ENCODE measurements at places on chromosomes 4 and X. TPM values are rescaled to one million over a fixed set of nuclear protein-coding genes. Genes with fewer than 3 reads are reported as not detected.

AMBN gene
- not detected for total RNA-seq

NPNT gene
- total RNA-seq = 0.26 TPM

CHM gene
- total RNA-seq = 16.7 TPM

UGT2B11 gene
- not detected for total RNA-seq

CENPVL2 gene
- not detected for total RNA-seq

MRPS18C gene
- total RNA-seq = 109 TPM

DNA sequence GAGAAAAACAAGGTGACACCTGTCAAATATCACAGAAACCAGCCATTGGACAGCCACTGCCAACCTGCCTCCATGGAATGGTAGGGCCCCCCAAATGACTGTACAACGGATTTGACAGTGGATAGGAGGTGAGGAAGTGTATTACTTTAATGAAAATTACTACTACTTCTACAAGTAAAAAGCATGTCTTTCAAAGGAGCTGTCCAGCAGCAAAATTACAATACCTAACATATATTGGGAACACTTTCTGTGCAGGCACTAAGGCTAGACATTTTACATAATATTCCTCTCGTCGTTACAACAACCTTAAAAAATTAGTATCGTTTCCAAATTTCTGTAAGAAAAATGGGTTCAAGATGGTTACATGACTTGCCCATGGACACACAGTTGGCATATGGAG, 14.9 kb downstream of the PPP3CA start:
- no peak for DNase-seq

DNA sequence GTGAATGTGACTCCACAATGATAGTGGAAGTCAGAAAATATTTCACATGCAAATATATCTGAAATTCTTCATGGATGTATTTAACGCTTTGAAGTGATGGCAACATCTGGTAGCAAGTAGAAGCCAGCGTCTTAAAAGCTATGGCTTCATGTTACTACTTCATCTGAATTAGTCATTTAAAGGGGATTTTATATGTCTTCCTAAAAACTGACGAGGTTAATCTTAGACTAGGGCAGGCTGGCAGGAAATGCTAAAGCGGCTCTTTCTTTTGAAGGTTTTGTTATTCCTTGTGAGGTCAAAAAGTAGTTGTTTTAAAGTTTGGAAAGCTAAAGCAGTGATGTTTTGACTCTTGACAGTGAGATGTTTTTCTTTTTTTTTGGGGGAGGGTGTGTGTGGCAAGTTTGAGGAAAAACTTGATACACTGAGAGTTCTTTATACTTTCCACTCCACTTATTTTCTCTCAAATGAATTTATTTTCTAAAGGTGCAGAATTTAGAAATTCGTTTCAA, 22.6 kb downstream of the PLS3 start:
- DNase-seq = no peak

DNA sequence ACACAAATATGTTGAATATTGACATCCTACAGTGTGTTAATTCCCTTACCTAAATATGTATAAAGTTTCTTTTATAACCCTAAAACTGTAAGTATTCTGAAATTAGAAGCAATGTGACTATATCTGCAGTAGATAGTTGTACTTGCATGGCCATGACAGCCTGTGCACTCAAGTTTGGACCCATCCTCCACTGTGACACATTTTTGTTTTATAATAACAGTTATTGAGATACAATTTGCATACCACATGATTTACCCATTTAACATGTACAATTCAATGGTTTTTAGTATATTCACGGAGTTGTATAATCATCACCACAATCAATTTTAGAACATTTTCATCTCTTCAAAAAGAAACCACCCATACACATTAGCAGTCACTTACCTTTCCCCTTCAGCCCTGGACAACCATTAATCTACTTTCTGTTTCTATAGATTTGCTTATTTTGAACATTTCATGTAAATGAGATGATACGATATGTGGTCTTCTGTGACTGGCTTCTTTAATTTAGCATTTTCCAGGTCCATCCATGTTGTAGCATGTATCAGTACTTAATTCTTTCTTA, 29.6 kb downstream of the HERC3 start:
- no peak for DNase-seq

- no peak for DNase-seq
Measured at GRCh38 chr4:8472689-8473197, 32.2 kb downstream of the TRMT44 start.

DNA sequence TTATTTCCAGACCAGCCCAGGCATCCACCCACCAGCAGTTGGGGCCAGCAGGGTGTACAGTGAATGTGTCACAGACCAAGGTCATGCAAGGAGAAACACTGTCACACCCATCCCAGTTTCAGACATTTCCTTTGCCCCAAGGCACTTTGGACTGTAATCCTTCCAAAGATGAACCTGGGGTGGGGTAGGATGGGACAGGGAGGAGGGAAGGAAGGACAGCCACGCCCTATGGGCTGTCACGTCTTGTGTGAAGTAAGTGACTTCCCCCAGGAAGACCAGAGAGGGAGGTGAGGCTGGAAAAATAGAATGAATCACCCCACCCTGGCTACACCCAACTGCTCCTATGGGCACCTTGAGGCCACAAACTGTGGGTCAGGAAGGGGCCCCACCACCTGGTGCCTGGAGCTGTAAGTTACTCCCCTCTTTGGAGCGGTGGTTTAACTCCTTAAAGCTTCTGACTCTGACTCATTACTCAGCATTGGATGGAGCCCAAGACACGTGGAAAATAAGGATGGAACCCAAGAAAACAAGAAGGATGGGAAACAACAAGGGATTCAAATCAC, 349.9 kb upstream of the KLF3 start:
- DNase-seq = no peak

DNA sequence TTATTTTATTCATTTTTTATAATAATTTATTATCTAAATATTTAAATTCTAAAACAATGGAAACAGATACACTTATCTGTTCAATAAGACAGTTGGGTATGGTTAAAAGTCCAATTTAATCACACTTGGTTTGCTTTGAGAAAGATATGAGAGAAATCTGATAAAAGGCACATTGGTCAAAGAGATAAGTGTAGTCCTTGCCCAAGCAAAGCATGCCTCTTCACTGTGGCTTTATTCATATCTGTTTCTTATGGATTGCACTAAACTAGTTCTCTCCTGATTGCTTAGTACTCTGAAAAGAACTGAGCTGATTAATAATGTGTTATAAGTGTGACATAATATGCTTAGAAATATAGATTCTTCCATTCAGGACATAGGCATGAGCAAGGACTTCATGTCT, 39.8 kb downstream of the CXCL1 start:
- DNase-seq = no peak

DNA sequence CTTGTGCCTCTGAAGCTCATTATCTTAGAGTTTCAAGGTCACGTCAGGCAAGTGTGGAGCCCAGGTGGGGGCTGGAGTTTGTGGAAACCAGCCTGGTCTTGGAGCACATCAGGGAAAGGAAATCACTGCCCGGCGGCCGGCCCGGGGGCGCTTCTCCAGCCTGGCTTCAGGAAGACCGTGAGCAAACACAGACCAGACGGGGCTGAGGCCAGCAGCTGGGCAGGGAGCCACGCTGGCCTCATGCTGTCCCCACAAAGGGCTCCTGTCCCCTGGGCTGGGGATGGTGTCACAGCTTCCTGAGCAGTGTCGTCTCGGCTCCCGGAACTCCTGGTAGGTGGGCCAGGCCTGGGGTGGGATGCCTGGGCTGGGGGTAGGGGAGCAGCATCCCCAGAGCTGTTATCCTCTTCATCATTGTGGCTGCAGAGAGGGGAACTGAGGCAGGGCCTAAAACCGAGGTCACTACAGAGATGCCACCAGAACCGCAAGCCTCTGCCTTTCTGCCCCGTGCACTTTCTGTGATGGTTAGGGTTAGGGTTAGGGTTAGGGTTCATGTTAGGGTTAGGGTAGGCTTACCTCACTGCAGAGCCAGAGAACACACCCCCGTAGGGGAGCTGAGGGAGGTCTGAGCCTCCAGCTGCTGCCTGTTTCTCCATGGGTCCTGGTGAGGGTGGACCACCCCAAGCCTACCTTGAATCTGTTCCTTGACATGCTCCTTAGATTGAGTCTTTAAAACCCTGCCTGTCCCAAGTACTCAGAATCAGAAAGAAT, 77.5 kb downstream of the HTRA3 start:
- DNase-seq = no peak

- DNase-seq = no peak
Measured at GRCh38 chrX:80181079-80181478, 166.5 kb downstream of the TBX22 start.

GRCh38 chr4:132642016-132642817, 506.9 kb upstream of the PCDH10 start:
- DNase-seq = no peak

GRCh38 chrX:118872102-118872566, 48.5 kb downstream of the ZCCHC12 start:
- DNase-seq = no peak

- DNase-seq = no peak
Measured at GRCh38 chr4:100086766-100087431, 103.4 kb downstream of the DDIT4L start.

DNA sequence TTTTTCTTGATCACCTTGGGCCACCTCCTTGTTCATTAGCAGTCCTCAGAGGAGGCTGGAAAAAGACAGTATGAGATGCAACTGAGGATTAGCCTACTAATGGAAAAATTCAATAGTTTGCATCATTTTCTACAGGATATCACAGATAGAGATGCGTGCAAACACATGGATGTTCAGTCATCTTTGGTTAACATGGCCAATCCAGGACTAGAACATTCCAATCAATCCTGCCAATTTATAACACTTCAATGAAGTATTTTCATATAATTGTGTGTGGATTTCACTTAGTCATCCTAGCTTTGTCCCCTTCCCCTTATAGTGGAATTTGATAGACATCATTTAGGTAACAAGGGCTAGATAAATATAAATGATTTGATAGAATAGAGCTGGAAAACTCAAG, 42.7 kb downstream of the MAML3 start:
- DNase-seq = no peak

DNA sequence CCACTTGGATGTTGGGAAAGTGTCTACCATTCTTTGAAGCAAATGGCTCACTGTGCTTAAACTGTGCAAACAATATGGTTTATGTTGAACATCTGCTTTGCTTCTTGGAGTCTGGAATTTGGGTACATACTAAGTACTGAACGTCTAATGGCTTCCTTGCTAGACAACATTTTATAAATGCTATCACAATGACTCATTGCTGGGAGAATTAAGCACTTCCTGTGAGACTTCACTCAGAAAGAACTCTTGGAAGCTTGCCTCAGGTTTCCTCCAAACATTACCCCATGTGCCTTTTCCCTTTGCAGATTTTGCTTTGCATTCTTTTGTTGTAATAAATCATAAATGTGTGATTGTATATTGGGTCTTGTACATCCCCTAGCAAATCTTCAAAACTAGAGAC, 139.7 kb downstream of the PACRGL start:
- no peak for DNase-seq

Data from activated T-cell treated with anti-CD3 and anti-CD28 coated beads, Interleukin-2, amount 50 U/mL, for 4 hours (primary cell).